ENCODE measurements at places on chromosomes 11 and 22. TPM values are rescaled to one million over a fixed set of nuclear protein-coding genes. Genes with fewer than 3 reads are reported as not detected.

MFNG gene
- 5.2 TPM for total RNA-seq

TMEM80 gene
- 11.8 TPM for total RNA-seq

CYB561A3 gene
- total RNA-seq: 8.8 TPM

DNA sequence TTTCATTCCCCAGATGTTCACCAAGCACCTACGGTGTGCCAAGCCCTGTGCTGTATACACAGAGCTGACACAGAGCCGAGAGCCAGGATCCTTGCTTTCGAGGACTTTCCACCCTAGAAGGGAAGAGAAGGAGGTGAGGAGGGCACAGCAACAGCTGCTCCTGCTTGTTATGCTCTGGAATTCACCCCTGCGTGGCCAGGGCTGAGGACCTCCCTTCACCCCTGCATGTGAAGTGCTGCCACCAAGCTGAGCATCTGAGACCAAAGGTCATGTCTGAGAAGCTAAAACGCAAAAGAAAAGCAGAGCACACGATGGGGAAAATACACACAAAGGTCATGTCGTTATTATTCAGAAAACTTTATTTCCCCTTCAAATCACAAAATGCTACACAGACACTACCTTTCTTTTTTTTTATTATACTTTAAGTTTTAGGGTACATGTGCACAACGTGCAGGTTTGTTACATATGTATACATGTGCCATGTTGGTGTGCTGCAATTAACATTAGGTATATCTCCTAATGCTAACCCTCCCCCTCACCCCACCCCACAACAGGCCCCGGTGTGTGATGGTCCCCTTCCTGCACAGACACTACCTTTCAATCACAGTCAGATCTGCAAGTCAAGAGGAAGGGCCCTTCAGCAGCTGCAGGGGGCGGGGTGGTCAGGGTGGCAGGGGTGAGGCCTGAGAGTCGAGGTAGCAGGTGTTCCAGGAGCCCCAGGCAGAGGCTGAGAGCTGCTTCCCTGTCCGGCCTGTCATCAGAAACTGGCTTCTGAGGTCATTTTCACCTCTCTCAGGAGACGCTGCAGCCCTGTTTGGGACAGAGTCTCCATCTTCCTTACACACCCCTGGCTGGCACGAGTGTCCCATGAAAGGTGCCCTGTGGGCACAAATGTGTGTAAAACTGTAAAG is 40.1 kb upstream of the PRR5 start:
- no peak for DNase-seq

GRCh38 chr22:47445716-47446290 is 683.4 kb downstream of the TBC1D22A start:
- DNase-seq: peak; percentile 36

GRCh38 chr11:34387653-34388052 is 29.8 kb upstream of the ABTB2 start:
- DNase-seq: no peak

- no peak for DNase-seq
These were observed 286.6 kb downstream of the SWAP70 start for GRCh38 chr11:9950462-9950861.

- no peak for DNase-seq
These were observed 108.5 kb downstream of the TSPAN18 start for GRCh38 chr11:44835296-44835695.

DNA sequence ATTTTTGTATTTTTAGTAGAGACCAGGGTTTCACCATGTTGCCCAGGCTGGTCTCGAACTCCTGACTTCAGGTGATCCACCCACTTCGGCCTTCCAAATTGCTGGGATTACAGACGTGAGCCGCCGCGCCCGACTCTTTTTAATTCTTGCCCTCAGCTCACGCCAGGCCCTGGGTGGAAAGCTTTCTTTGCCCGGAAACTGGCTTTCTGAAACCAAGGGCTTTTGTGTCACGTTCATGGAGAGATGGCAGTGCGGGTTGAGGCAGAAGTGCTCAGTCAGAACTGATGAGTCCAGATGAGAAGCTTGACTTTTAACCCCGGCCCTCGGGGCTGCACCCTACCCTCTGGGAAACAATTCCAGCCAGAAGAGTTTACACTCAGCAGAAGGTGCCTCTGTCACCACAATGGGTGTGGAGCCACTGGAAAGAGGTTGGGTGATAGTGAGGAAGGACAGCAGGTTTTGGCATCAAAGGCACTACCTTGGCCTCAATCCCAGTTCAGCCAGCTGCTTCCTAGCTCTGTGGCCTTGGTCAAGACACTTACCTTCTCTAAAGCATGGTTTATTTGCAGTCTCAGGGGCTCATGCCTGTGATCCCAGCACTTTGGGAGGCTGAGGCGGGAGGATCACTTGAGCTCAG is 890 bp upstream of the ARFGAP3 start:
- DNase-seq: peak; percentile 52

DNA sequence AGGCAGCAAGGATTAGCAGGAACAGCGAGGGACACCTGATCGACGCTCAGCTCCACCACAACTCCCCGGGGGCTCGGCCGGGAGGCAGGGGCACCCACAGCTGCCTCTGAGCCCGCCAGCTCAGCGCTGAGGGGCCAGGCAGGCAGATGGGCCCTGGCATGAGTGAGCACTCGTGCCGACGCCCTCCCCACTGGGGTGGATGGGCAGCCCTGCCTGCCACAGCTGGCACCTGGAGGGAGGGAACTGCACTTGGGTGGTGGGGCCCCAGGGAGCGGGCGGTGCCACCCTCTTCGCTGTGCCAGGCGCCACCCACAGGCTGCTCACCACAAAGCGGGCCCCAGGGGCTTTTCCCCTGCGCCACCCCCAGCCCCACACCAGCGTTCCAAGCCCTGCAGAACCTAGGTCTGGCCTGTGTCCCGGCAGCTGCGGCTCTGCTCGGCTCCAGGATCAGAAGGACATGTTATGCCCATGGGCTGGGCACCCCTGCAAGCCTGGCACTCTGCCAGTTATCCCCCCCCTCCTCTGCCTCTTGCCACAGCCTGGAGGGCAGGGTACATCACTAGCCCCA is 28.8 kb downstream of the WNT7B start:
- DNase-seq: no peak

GRCh38 chr11:35011389-35011788 is 95.0 kb downstream of the PDHX start:
- DNase-seq: peak; percentile 53

DNA sequence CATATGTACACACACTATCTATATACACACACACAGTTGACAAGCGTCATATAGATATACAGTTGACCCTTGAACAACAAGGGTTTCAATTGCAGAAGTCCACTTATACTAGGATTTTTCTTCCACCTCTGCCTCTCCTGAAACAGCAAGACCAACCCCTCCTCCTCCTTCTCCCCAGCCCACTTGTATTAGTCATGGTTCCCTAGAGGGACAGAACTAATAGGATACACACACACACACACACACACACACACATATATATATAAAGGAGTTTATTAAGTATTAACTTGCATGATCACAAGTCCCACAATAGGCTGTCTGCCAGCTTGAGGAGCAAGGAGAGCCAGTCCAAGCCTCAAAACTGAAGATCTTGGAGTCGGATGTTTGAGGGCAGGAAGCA is 92.9 kb downstream of the DHCR7 start:
- no peak for DNase-seq

DNA sequence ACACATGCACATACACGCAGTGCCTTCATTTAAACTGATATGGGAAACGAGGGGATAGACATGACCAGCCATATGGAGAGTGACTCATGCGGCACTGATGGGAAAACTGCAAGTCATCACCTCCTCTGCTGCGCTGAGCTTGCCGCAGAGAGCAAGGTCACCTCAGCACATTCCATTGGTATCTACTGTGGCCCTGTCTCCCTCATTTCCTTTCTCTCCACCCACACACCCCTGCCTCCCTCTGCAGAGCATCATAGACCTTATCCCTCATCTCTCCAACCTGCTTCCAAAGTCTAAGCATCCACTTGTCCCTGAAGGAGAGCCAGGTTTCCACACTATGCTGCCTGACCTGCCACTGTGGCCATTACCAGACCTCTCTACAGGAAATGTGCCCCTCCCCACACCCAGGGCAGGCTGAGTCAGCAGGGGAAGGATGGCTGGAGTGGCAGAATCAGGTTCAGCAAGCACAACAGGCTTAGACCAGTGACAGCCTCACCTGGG is 116.9 kb upstream of the SNX19 start:
- no peak for DNase-seq
